Activated naive CD4-positive, alpha-beta T cell treated with Interleukin-2 at 50 U/mL for 16 hours (primary cell): ENCODE measurements at places on chromosomes 6 and 20.

GRCh38 chr20:3705970-3706739 is 6.2 kb downstream of the SIGLEC1 start:
- no peak for DNase-seq

DNA sequence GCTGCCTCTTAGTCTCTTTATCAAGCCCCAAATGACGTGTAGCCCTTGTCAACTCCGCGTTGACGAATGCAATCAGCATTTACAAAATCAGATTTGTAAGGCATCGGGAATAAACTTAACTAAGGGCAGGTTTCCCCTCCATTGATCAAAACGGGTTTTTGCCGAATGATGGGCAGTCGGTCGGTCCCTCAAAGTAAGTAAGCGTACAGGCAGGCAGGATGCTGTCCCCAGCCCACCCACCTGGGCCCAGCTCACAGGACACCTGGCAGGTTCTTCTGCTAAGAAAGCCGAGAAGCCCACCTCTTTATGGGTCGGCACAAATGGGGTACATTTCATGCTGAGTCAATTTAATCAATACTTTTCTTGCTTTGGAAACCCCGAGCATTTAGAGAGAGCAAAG is 22.0 kb upstream of the MAFB start:
- no peak for DNase-seq

GRCh38 chr6:166267526-166267925 is 40.7 kb downstream of the PRR18 start:
- DNase-seq, result no peak

DNA sequence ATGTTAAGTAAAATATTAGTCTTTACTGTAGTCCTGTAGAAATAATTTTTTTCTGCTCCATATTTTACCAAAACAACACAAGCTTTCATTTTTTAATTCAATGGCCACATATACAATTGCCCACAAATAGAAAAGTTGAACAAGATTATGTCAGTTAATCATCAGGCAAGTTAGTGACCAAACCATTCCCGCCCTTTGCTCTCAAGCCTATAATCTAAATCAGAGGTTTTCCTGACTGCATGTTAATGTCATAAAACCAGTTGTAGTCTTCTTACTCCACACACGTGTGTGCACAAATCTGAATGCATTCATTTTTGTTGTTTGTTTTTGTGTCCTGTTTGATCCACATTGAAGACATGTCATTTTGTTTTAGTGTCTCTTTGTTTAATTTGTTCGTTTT is 1357.7 kb upstream of the GJE1 start:
- no peak for DNase-seq

- DNase-seq, result no peak
These were observed 36.3 kb downstream of the PRDM1 start for GRCh38 chr6:106122306-106122918.
